ENCODE measurements at places on chromosomes 3 and 15. TPM values are rescaled to one million over a fixed set of nuclear protein-coding genes. Genes with fewer than 3 reads are reported as not detected.

GRCh38 chr3:12751571-12751970 is 7.5 kb downstream of the TMEM40 start:
- no peak for DNase-seq

The LTF gene
- 0.81 TPM for polyA plus RNA-seq

- DNase-seq, result no peak
These were observed 116.5 kb downstream of the TNIK start for GRCh38 chr3:171343693-171344092.

DNA sequence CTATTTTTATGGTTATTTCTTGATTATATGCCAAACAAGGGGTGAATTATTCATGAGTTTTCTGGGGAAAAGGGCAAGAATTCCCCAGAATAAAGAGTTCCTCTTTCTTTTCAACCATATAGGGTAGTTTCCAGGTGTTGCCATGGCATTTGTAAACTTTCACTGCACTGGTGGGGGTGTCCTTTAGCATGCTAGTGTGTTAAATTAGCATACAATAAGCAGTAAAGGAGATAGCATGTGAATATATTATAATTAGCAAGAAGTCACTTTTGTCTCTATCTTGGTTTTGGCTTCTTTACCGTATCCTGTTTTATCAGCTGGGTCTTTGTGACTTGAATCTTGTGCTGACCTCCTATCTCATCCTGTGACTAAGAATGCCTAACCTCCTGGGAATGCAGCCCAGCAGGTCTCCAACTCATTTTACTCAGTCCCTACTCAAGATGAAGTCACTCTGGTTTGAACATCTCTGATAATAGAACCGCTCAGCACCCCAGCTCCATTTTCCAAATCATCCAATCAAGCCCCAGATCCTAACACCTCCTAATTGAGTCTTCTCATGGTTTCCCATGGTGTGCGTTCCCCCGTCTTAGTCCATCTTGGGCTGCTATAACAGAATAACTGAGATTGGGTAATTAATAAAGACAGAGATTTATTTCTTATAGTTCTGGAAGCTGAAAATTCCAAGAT is 3.4 kb upstream of the SELENOT start:
- DNase-seq, result no peak

The PARP15 gene
- 0.95 TPM for polyA plus RNA-seq

GRCh38 chr15:64902863-64903262 is 8.8 kb upstream of the ANKDD1A start:
- DNase-seq, result no peak

DNA sequence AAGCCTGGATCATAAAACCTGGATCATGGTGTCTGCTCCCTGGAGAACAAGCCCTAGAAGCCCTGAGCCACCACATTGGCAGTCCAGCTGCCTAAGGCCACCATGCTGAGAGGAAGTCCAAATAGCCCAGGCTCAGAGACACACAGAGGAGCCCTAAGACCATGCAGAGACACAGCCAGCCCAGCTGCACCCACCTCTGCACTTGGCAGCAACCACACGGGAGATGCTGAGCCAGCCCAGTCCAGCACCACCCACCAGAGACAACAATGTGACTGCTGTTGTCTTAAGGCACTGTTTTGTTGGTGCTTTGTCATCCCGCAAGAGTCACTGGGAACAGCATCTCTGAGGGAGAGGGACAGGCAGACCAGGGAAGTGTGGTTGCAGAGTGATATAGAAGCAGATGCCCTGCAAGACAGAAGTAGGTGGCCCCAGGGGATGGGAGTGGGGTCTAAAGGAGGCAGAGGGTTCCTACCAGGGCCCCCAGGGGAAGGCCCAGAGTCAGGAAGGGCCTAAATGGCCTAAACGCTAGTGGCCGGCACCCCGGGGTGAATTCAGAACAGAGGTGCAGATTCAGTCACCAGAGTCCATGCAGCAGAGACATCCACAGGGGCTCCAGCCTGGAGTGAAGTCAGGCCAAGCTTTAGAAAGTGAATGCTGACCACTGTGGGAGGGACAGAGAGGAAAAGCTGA is 105.4 kb upstream of the PRR20G start:
- DNase-seq, result no peak

The SLC28A2 gene
- polyA plus RNA-seq, result 5.4 TPM

The CCR2 gene
- polyA plus RNA-seq, result 0.87 TPM

The GOLGA8G gene
- not detected for polyA plus RNA-seq

The TCTA gene
- polyA plus RNA-seq, result 33.3 TPM

DNA sequence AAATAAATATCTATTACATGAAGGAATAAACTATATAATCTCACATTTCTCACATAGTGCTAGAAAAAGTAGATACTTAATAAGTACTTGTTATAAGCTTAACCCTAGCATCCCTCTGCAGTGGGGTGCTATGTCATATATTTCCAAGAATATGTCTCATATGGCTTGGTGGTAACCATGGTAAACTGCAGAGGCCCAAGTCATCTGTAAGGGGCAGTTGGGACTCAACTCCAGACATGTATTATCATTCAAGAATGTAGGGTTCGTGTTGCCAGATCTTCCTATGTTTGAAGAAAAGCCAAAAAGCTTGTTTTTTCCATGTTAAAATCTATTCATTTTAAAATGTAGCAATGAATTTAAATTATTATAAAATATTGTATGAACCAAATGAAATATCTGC is 46.2 kb downstream of the ZNF385D start:
- no peak for DNase-seq

- no peak for DNase-seq
These were observed 6.1 kb upstream of the SLCO2A1 start for GRCh38 chr3:134035836-134036235.

DNA sequence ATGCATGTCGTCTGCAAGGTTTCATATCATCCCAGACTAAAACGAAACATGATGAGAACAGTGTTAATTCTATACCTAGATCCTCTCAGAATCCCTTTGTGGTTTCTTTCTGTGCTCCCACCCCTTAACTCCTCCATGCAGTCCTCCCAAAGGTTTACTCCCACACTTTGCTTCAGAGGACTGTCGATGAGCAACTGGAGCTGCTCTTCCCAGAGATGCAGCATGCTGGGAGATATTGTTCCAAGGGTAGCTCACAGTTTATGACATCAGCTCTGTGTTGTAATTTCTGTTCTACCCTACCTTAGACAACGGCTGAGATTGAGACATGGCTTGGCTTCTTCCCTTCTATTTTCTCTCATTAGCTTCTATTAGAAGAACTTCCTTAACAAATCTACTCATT is 313.0 kb upstream of the COL8A1 start:
- no peak for DNase-seq

DNA sequence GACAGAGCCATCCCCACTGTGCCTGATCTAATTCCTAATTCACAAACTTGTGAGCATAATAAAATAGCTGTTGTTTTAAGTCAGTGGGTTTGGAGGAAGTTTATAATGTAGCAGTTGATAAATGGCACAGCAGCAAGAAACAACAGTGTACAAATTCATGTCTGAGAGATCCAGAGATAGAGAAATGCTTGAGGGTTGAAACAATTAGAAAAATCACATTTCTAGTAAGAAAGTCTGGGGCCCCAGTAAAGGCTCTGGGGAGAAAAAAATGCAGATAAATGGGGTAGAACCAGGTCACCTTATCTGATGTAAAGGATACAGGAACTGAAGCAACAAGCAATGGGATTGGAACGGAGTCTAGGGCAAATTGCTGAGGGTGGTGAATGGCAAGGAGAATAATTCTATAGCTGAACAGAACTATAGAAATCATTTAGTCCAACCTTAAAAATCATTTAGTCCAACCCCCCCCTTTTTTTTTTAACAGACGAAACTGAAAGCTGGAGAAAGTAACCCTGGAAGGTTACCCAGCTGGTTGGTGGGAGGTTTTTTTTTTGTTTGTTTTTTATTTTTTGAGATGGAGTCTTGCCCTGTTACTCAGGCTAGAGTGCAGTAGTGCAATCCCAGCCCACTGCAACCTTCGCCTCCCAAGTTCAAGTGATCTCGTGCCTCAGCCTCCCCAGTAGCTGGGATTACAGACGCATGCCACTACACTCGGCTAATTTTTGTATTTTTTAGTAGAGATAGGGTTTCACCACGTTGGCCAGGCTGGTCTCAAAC is 14.3 kb upstream of the SHQ1 start:
- DNase-seq, result no peak

The MYO5A gene
- 1.8 TPM for polyA plus RNA-seq

DNA sequence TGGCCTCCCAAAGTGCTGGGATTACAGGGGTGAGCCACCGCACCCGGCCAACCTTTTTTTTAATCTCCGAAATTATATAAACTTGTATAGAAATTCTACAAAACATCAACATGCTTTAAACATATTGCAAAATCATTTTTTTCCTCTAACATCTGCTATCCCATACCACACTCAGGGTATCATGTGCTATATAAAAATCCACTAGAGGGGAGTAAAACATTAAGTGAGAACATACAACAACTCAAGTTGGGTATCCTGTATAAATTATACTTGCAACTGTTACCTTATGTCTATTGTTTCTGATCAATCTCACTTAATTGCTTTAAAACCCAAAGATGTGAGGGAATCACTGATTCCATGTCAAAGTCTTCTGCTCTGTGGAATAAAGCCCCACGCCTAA is 71.9 kb upstream of the FBN1 start:
- DNase-seq, result no peak

The DISP2 gene
- polyA plus RNA-seq, result 6.8 TPM

- DNase-seq, result no peak
These were observed 352.4 kb downstream of the ROBO1 start for GRCh38 chr3:79415356-79415755.

DNA sequence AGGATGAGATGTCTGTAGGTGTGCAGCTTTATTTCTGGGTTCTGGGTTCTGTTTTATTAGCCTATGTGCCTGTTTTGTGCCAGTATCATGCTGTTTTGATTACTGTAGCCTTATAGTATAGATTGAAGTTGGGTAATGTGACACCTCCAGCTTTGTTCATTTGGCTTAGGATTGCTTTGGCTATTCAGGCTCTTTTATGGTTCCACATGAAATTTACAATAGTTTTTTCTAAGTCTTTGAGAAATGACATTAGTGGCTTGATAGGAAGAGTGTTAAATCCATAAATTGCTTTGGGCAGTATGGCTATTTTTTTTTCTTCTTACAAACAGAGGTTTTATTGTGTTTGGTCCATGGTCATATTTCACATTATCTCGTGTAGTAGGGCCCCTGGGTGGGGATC is 285.8 kb upstream of the GADL1 start:
- DNase-seq, result no peak

- DNase-seq, result no peak
These were observed 14.2 kb downstream of the CSK start for GRCh38 chr15:74795966-74796625.

The ANXA2 gene
- polyA plus RNA-seq, result 2,583 TPM

DNA sequence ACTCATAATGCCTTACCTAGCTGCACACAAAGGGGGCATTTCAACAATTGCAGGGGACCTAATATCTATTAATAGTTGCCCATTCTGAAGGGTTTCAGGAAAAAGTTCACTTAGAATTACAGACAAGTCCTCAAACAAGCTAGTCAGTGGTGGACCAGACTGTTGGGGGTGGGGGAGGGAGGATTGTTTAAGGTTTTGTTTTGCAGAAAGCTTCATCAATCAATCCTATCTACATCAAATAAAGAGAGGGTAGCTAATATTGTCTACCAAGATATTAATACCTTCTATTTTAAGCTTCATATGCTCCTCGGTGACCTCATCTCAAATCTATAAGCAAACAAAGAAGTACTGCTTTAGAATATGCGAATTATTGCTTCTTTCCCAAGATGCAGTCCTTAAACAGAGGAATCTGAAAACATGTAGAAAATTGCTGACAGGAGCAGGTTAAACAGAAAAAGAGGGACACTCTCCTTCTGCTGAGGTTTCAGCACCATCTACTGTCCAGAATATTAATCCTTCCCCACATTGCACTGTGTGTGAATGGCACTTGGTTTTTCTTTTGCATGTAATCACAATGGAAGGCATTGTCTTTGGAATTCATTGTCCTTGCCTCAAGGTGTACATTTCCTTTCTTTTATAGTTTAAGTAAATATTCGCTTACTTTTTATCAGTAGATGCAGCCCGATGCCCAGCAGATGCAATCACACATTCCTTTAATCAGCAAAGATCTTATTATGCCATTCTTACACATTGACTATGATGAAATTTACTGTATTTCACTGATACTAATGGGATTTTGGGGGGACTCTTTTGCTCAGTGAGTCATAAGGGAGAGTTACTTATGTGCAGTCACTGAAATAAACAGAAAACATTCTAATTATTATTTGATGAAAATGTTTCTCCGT is 94.7 kb downstream of the IL5RA start:
- DNase-seq, result peak; percentile 56

DNA sequence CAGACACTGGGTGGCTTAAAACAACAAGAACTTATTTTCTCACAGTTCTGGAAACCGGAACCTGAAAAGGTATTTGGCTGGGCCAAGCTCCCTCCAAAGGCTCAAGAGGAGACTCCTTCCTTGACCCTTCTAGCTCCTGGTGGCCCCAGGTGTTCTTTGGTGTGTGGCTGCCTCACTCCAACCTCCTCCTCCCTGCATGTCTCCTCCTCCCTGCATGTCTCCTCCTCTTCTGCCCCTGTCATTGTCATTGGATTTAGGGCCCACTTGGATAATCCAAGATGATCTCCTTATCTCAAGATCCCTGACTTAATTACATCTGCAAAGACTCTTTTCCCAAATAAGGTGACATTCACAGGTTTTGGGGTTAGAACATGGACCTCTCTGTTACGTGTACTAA is 69.8 kb upstream of the MFGE8 start:
- no peak for DNase-seq

DNA sequence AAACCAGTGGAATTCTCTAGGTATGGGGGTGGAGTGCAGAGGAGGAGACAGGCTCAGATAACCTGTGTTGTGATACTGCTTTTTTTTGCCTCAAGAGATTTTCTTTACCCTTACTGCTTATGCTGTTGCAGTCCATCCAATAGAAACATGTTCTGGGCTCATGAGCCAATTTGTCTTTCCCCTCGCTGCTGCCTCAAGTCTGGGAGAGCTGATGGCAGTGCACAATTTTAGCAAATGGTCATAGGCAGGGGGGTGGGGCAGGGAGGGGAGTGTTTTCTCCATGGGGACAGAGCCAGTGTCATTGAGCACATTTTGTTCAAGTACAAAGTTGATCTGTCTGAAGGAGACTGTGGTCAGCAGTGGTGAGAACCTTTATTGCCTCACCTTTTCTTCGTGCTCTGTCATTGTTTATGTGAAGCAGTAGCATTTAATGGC is 134.9 kb downstream of the MBNL1 start:
- DNase-seq, result peak; percentile 39

DNA sequence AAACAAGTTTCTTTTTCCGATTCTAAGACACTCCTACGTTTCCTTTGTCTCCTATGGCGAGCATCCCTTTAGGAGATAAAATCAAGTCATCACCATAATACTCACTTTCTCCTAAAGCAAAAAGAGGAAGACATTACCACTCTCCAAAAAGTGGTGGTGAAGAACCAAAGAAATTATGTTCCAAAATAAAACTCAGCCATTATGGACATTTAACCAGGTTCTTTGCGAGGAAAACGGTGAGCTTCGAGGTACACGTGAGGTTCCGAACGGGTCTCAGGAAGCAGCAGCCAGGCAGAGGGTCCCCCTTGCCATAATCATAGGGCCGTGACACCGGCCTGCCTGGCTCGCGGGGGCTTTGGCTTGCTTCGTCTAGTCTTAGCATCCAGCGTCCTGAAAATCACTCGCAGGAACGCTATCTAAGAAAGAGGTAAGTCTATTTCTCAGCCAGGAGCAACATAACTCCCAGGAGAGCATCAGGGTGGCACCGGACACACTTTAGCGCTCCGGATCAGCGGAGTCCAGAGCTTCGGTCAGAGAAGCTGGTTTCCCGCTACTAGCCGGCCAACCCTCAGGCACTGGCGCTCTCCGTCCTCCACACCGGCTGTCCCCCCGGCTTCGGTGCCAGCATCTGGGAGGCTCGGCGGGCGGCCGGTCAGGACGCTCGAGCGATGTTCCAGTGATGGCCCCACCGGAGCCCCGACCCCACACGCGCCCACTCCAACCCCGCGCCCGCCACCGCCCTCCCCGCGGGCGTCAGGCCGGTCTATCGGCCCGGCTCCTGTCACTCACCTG is 581 bp downstream of the IP6K1 start:
- no peak for DNase-seq

All from small intestine (tissue), 16 donors.